ENCODE measurements at places on chromosomes 6 and 20. TPM values are rescaled to one million over a fixed set of nuclear protein-coding genes. Genes with fewer than 3 reads are reported as not detected.

TCP11 gene
- not detected for total RNA-seq

DNAAF9 gene
- 1.9 TPM for total RNA-seq

DNA sequence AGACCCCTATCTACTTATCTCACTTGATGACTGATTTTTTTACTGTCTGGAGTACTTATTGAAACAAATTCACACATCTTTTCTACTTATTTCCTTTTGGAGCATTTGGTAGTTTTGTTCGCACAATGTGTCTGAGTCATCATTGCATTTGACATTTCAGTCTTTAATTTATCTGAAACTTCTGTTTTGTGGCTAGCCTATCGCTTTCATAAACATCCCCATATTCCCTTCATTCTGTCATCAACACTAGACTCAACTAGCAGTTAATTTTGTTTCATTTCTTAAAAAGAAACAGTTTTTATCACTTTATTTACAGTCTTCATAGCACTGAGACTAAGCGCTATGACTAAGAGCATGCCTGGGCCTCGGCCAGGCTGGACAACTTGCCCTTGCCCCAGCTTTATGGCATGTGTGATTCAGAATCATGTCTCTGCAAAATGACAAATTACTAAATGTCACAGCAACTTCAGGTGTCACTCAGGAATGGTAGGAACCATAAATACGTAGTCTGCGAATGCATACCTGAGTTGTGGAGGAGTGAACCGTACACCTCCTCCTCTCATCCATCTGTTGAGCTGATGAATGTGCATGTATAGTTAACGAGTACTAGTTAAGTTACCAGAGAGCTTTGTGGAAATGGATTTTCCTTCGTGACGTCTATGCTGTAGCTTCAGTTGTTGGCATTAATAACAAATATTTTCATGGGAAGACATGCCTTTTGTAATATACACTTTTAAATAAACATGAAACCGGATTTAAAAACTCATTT, 16.2 kb downstream of the L3MBTL3 start:
- DNase-seq: no peak

GRCh38 chr6:31740397-31741223, 805 bp downstream of the MSH5 start:
- no peak for DNase-seq

VPS16 gene
- 37.5 TPM for total RNA-seq
